ENCODE measurements at places on chromosomes 5 and 9. TPM values are rescaled to one million over a fixed set of nuclear protein-coding genes. Genes with fewer than 3 reads are reported as not detected.

- peak; percentile 22 for DNase-seq
These were observed 4.7 kb downstream of the MRPL36 start for GRCh38 chr5:1794901-1795290.

GRCh38 chr5:75021219-75021618 is 31.1 kb downstream of the GCNT4 start:
- DNase-seq = no peak

Gene RETREG1
- total RNA-seq = 14.1 TPM

DNA sequence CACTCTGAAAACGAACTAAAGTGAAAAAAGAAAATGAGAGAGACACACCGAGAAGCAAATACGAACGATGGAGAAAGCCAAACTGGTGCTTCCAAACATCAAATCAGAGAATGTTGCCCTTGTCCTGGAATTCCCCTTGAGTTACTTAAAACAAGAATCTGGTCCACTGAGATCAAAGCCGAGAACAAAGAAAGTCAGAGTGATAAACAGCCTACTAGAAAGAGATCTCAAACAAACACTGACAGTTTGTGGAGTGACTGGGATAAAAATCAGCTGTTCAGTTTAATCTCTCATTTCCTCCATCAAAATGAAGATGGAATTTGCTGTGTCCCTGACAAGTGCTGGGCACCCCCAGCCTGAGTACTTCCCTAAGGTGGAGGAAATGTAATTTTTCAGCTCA is 582.6 kb downstream of the NR2F1-AS1 start:
- no peak for DNase-seq

Gene GAS1
- total RNA-seq = 1.4 TPM

Gene COL23A1
- 0.18 TPM for total RNA-seq

- DNase-seq = no peak
These were observed 105.2 kb downstream of the CDK5RAP2 start for GRCh38 chr9:120474591-120475243.

- peak; percentile 68 for DNase-seq
These were observed 1.7 kb upstream of the TMCO6 start for GRCh38 chr5:140637371-140638100.

- DNase-seq = no peak
These were observed 11.0 kb upstream of the RNU6ATAC start for GRCh38 chr9:134175291-134175807.

GRCh38 chr5:5209089-5209488 is 69.0 kb downstream of the ADAMTS16 start:
- DNase-seq = no peak
